NCI-H510A (cell line): ENCODE measurements at places on chromosomes 4 and X.

GRCh38 chr4:41183021-41183553, 31.3 kb downstream of the APBB2 start:
- DNase-seq = no peak

DNA sequence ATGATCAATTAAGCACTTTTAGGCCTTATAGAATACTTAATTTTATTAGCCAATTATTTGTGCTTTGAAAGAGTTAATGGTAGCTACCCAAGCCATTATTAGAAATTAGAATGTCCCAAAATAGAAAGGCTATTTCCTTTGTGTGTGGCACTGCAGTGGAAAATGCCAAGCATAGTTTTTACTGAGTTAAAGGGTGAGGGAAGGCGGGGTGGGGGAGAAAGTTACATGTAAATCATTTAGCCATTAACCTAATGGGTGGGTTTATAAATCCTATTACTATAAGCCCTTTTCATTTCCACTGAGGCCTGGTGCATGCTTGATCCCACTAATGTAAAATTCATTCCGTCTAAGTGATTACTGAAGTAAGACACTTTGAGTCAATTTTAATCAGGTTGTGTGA, 105.8 kb downstream of the POLA1 start:
- no peak for DNase-seq

DNA sequence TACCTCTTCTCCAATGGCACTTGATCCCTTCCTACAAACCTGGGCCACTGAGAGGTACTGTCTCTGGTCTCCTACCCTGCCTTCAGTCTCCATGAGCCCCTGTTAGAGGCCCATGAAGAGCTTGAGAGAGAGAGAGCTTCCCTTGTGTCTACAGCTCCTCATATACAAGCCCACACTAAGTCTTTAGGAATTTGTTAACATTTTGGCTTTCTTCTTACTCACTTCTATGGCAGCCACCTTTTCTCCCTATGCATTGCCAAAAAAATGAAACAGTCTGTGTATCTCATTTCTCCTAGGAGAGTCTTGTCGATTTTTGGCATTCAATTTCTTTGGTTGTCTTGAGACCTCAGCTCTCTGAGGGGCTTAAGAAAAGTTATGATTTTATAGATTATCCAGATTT, 90.9 kb upstream of the LNX1 start:
- DNase-seq = no peak

- DNase-seq = no peak
Observed at GRCh38 chrX:71210816-71211215, 12.2 kb upstream of the GJB1 start.

- no peak for DNase-seq
Observed at GRCh38 chr4:8079916-8080753, 78.5 kb downstream of the ABLIM2 start.
